Chondrocyte (in vitro differentiated cells): ENCODE measurements at places on chromosomes 16 and 17. TPM values are rescaled to one million over a fixed set of nuclear protein-coding genes. Genes with fewer than 3 reads are reported as not detected.

The NR1D1 gene
- total RNA-seq: 5.9 to 7.9 TPM (median 6.6 TPM) in 3 replicates

DNA sequence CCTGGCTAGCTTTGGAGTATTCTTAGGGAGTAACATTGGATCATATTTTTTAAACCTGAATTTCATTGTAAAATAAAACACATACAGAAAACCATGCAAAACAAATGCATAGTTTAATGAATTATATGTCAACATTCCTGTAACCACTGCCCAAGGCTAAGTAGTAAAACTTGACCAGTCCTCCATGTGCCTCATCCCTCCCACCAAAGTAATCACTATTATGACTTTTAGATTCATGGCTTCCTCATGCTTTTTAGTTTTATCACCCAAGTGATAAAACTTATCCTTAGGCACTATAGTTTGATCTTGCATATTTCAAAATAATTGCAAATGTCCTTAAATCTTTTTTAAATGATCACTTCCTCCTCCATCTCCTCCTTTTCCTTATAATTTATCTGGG lies 20.4 kb downstream of the PRKCA start:
- H3K27me3 ChIP-seq: no peaks in the 10 kb centered on the region
- DNase-seq: no peak
- peaks cover 36% of the 10 kb centered on the region for H3K4me1 ChIP-seq
- H3K27ac ChIP-seq: no peak overlapping the region
- H3K4me3 ChIP-seq: no peak overlapping the region

- H3K4me3 ChIP-seq: no peak overlapping the region
- H3K27ac ChIP-seq: peak overlapping the region; percentile 15
- peaks cover 8% of the 10 kb centered on the region for H3K36me3 ChIP-seq
- peaks cover 43% of the 10 kb centered on the region for H3K4me1 ChIP-seq
- H3K27me3 ChIP-seq: no peaks in the 10 kb centered on the region
These were observed 79.4 kb upstream of the KSR1 start for GRCh38 chr17:27376637-27377547.

DNA sequence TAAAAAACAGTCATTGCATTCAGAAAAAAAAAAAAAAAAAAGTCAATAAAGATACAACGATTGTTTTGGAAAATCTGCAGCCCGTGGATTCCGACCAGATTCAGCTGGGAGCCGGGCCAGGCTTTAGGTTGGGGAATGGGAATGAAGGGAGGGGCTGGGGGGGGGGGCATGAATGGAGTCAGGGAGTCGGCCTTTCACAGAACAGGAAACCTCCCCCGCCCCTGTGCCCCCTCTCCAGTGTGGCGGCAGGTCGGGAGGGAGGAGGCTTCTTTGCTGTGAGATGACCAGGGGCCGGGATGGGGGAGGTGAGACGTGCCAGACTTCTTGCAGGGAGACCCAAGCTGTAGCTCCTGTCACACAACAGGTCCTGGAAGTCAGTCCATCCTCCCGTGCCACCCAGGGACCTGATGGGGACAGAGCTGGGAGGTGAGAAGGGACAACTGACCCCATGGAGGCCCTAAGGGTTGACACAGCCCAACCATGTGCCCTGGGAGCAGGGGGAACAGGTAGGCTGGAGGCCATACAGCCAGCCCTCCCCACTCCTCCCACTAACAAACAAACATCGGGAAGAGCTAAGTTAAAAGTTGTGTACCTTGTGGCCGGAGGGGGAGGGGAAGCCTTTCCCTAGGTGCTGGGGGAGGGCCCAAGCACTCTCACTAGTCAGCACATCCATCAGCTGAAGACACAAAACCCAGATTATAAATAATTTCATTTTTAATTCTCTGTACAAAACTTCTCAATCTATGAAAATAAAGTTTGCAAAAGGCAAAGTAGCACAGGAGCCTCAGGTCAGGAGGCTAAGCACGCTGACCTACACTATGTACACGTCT lies 25.2 kb downstream of the SREBF1 start:
- H3K27me3 ChIP-seq: no peaks in the 10 kb centered on the region
- no peak overlapping the region for H3K27ac ChIP-seq
- no peak overlapping the region for H3K4me3 ChIP-seq
- DNase-seq: no peak
- peaks cover 14% of the 10 kb centered on the region for H3K4me1 ChIP-seq
- peaks cover 4% of the 10 kb centered on the region for H3K36me3 ChIP-seq

DNA sequence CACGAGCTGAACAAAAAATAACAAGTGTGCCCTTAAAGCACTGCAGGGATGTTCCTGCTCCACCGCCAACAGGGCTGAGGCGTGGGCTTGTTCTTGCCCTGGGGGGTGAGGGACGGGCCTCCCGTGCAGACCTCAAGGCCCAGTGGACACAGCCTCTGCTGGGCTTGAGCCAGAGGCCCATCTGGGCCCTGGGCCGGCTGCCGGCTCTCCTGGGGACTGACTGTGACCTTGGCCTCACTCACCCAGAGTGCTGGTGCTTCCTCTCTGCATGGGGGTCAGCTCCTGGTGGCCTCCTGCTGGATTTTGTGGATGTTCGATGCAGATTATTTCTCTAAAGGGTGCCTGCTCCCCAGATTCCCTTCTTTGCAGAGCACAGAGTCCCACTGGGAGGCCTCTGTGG lies 54.2 kb upstream of the CDR2 start:
- no peak overlapping the region for H3K27ac ChIP-seq
- H3K4me1 ChIP-seq: no peaks in the 10 kb centered on the region
- DNase-seq: peak; percentile 49
- H3K36me3 ChIP-seq: peaks cover 17% of the 10 kb centered on the region
- H3K4me3 ChIP-seq: no peak overlapping the region

The CBX1 gene
- 73.6 to 78.2 TPM (median 74.9 TPM) in 3 replicates for total RNA-seq

The FBRS gene
- total RNA-seq: 49.9 to 54.5 TPM (median 52.8 TPM) in 3 replicates

DNA sequence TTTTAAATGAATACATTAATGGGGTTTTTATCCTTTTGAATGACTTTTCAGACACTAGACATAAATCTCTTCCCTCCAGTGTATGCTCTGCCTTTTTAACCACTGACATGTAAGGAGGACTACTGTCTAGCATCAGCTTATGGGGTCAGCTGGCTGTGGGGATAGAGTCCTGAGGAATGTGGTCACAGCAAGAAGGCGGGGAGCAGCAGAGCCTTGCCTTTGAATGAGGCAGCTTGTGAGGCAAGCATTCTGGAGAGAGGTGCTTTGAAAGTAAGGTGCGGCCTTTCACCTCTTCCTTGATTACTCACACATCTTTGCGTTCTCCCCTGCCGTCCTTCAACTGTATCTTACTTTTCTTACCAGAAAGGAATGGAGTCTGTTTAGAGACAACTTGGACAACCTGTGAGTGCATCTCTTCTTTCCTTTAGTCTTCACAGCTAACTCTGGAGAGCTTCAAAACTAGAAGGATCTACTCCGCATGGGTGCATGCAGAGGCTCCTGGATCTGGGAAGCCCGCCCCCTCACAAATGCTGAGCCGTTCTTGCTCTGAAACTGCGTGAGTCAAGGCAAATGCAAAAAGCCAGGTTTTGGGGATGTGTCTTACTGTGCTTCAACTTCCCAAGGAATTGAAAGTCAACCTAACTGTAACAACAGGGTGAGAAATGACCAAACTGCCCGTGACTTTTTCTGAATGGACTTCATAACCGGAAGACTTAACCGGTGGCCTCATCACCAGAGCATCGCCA lies 49.9 kb downstream of the ADCY7 start:
- no peak overlapping the region for H3K4me3 ChIP-seq
- no peaks in the 10 kb centered on the region for H3K27me3 ChIP-seq
- no peak for DNase-seq

The CDRT15 gene
- not detected in 3 replicates for total RNA-seq

DNA sequence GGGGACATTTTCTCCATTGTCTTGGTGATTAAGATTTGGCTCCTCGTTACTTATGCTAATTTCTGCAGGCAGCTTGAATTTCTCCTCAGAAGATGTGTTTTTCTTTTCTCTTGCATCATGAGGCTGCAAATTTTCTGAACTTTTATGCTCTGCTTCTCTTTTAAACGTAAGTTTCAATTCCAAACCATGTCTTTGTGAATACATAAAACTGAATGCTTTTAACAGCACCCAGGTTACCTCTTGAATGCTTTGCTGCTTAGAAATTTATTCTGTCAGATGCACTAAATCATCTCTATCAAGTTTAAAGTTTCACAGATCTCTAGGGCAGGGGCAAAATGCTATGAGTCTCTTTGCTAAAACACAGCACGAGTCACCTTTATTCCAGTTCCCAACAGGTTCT lies 19.4 kb downstream of the ARHGAP44 start:
- no peaks in the 10 kb centered on the region for H3K4me1 ChIP-seq
- H3K27me3 ChIP-seq: no peaks in the 10 kb centered on the region
- peaks cover 2% of the 10 kb centered on the region for H3K36me3 ChIP-seq
- no peak for DNase-seq

GRCh38 chr16:8999800-9000199 lies 36.1 kb upstream of the USP7 start:
- no peaks in the 10 kb centered on the region for H3K4me1 ChIP-seq
- no peak overlapping the region for H3K4me3 ChIP-seq
- DNase-seq: no peak
- H3K36me3 ChIP-seq: no peaks in the 10 kb centered on the region
